ENCODE measurements at places on chromosomes 6 and 20.

DNA sequence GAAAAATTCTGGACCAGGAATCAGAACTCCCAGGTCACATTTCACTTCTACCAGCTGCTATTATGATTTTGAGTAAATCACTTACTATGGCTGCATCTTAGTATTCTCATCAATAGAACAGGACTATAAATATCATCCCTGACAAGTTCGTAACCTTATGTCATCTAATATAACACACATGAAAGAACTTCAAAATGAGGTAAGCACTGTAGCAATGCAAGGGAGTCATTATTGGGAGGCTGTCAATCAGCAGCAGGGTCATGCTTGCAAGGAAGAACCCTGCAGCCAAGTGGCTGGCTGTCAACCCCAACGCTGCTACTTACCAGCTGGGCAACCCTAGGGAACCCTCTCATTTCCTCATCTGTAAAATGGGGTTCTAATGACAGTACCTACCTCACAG lies 123.3 kb upstream of the B3GAT2 start:
- DNase-seq, result no peak

DNA sequence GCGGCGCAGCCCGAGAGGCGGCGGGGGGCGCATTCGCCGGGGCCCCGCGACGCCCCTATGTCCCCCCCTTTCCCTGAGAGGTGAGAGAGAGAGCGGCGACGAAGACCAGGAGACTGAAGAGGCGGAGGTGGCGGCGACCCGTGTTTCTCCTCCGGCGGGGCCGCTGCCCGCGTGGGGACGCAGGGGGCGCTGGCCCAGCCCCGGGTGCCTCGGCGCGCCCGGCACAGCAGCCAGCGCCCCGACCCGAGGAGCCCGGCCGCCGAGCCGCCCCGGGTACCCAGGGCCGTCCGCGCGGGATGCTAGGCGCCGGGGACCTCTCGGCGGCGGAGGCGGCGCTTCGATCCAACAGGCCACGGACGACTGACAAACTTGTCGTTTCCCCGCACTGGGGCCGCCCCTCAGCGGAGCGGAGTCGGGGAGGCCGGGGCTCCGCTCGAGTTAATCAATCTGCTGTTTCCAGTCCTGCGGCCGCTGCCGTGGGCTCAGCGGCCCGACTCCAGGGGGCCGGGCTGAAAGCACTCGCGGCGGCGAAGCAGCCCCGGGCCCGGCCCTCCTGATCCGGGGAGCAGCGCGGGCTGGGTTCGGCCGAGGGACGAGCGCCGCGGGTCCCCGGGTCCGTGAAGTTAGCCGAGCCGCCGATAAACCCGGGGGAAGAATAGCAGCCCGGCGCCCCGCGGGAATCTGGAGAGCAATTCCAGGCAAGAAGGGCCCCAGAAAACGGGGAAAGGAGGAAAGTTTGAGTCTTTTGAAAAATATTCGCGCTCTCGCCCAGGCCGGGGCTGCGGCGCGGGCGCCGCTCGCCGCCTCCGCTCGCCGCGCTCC lies 631 bp downstream of the MDGA1 start:
- DNase-seq, result peak; percentile 38

DNA sequence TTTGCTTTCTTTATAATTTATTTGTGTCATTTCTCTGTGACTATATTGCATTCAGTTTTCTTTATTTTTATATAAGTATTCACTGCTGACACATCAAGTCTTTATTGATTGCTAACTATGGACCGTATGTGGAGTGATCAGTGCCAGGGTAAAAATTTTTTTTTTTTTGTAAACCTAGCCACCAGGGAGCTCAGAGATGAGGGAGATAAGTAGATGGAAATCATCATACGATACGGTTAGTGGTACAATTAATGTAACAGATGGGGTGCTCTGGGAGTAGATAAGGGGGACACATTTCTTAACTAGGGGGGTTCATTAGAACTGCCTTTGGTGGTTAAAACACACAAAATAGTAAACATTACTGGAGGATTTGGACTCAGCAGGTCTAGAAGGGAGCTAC lies 68.3 kb downstream of the AFDN start:
- no peak for DNase-seq

- no peak for DNase-seq
These were observed 90.7 kb downstream of the CEP57L1 start for GRCh38 chr6:109186012-109186411.

GRCh38 chr6:2385471-2385983 lies 140.1 kb upstream of the GMDS start:
- DNase-seq, result no peak

GRCh38 chr6:167825332-167826229 lies 1.1 kb upstream of the AFDN start:
- DNase-seq, result no peak

GRCh38 chr6:22468256-22468965 lies 101.0 kb upstream of the HDGFL1 start:
- no peak for DNase-seq

- DNase-seq, result no peak
These were observed 54.2 kb upstream of the FANCE start for GRCh38 chr6:35397806-35398418.

DNA sequence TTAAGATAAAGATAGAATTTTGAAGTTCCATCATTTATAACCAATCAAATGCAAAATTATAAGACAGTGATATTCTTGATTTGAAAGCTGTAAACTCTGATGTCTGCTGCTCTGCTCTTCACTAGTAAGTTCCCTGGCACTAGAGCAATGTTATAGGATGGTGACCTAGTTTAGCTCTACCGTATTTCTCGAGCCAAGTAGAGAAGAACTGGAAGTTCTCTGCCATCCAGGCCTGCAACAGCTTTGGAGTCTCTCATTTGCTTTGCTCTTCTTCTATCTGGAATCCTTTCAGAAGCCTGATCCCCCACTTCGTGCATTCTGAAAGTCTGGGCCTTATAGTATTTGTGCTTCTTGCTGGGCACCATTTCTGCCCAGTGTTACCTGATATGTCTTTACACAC lies 100.3 kb downstream of the PLCB1 start:
- no peak for DNase-seq

DNA sequence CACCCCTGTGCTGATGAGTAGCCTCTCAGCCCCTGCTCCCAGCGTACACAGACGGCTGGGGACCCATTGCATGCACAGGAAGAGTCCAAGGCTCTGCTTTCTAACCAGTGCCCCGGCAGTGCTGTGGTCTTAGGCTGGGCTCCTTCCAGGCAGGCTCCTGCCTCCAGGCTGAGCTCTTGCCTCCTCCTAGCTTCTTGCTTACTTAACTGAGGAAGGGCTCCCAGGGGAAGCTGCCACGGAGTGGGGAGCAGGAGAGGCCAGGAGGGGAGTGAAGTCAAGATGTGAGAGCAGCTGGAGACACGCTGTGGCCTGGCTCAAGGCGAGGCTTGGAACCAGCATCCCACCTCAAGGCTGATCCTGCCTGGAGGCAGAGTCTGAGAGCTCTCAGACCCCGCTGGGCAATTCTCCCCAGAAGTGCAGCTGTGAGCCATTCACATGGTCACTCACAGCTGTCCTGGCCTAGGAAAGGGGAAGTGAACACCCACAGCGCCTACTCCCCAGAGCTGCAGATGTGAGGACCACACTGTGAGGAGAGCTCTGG lies 141.0 kb downstream of the TBXT start:
- DNase-seq, result no peak

DNA sequence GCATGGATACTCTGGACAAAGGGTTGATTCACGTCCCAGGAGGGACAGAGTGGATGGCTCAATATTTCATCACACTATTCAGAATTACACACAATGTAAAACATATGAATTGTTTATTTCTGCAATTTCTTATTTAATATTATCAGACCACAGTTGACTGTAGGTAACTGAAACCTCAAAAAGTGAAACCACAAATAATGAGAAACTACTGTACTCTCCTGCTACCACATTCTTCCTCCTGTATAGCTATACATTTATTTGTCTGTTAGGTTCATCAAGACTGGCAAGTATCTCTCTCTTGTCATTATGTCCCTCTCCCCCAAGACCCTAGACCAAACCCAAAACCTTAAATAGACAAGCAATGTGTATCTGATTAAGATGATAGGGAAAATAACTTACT lies 60.0 kb downstream of the SYCP2 start:
- DNase-seq, result no peak

DNA sequence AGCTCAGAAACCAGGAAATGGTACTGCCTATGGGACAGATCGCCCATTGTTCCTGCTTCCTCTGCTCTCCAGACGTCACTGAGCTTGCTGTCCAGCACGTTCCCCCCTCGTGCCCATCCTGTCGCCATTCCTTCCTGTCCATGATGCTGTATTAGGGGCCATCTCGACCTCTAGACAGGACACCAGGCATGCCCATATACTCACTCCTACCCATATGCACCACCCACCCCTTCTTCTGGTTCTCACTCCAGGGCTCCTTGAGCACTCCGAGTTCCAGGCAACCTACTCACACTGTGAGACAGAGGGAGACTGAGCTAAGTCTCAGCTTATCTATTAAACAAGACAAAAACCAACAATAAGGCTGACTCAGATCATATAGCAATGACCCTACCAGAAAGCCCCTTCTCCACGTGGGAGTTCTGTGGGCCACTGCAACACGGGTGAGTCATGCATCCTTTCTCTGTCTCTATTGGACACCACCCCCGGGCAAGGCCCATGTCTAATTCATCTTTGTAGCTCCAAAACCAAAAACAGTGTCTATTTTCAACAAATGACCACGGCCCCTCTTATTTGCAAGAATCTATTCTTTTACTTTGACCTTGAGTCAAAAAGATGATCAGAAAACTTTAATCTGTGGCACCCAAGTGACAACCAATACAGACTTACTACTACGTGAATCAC lies 65.7 kb downstream of the PSMG4 start:
- DNase-seq, result no peak

DNA sequence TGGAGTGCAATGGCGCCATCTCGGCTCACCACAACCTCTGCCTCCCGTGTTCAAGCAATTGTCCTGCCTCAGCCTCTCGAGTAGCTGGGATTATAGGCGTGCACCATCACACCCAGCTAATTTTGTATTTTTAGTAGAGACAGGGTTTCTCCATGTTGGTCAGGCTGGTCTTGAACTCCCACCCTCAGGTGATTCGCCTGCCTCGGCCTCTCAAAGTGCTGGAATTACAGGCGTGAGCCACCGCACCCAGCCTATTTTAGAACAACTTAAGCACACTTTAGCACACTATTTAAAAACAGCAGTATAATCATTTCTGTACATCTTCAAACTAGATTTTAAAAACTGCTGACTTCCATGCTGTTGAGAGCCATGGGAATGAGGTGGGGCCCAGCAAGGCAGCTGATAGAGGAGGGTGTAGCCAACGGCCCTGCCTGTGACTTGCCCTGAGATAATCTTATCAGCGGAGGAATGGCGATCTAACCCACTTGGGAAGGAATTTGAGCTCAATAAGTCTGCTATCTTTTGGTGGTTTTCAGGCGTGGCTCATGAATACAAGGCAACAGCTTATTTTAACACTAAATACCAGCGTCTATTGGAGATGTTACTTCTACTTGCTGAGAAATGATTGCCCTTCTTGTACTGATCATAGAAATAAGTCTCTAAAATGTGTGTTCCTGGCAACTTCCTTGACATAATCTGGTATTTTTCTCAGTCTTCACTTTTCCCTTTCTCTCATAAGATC lies 12.1 kb downstream of the ZDHHC14 start:
- no peak for DNase-seq

GRCh38 chr6:158706369-158706982 lies 56.6 kb downstream of the SYTL3 start:
- DNase-seq, result no peak

DNA sequence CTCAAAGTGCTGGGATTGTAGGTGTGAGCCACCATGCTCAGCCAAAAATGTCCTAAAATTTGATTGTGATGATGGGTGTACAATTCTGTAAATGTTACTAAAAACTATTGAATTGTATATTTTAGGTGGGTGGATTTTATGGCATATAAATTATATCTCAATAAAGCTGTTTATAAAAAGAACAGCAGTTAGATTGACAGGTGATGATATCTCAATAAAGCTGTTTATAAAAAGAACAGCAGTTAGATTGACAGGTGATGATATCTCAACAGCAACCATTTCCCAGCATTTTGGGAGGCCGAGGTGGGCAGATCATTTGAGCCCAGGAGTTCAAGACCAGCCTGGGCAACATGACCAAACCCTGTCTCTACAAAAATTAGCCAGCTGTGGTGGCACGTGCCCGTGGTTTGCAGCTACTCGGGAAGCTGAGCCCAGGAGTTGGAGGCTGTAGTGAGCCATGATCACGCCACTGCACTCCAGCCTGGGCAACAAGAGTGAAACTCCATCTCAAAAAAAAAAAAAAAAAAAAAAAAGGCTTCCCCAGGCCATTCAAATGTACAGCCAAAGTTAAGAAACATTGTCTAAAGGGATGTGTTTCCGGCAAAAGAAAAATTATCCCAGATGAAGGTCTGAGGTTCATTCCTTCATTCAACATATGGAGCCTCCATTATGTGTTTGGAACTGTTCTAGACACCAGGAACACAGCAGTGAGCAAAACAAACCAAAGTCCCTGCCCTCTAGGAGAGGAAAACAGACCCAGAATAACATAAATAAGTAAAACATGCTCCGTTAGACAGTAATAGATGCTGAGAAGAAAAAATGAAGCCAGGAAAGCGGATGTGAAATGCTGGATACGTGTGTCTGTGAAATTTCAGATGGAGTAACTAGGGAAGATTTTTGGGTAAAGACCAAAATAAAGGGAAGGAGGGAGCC lies 1.6 kb upstream of the RBCK1 start:
- no peak for DNase-seq

DNA sequence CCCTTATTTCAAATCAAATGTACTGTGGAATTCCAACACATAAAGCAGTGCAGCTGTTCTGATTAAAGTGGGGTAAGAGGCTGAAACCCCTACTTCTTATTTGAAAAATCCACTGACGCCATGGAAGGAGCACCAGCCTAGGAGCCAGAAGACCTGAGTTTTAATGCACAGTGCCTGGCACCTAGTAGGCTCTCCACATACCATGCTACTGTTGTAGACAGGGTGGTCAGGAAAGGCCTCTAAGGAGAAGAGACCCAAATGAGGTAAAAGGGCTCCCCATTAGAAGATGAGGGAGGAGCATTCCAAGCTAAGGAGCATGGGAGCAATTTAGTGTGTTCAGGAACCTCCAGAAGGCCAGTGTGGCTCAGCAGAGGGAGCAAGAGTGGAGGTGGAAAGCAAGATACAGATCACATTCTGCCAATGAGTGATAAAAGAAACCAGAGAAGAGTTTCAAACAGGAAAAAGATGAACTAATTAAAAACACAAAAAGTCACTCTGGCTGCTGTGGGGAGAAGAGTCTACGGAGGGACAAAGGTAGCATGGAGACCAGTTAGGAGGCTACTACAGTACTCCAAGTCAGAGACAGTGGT lies 11.8 kb upstream of the ZNF76 start:
- no peak for DNase-seq

- DNase-seq, result peak; percentile 42
These were observed 684 bp downstream of the PAQR8 start for GRCh38 chr6:52362443-52363227.

DNA sequence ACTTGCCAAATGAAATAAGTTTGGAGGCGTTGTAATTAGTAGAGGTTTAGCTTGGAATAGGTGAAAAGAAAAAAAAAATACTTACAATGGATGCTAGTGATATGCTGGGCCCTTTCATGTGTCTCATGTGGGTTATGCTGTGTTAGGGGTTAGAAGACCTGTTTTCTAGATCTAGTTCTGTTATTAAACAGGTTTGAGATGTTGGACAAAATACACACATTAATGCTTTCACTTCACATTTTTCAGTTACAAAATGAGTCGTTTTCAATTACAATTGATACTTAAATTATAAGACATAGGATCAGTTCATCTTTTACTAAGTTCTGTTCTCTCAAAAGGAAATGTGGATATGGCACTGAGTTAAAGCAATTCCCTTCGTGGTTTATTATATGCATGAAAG lies 509.8 kb downstream of the EPM2A start:
- no peak for DNase-seq

Data from CD4-positive, alpha-beta T cell treated with Interleukin-1 beta for 1 hour (primary cell).